RPMI8226 (cell line): ENCODE measurements at places on chromosomes 4 and X.

GRCh38 chr4:110830461-110830860 lies 207.6 kb upstream of the PITX2 start:
- no peak for DNase-seq

DNA sequence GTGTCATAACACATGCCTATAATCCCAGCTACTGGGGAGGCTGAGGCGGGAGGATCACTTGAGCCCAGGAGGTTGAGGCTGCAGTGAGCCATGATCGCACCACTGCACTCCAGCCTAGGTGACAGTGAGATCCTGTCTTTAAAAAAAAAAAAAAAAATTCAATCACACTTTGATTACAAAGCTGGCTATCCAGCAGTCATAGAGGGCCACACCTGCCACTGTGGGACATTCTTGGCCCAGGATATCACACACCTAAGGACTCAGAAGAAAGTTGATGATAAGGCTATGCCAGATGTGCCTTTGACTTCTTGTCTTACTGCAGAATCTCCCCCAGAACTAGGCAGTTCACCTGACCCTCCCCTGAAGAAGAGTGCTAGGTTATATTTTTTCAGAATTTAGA lies 122.5 kb upstream of the GALNT7 start:
- DNase-seq: no peak

DNA sequence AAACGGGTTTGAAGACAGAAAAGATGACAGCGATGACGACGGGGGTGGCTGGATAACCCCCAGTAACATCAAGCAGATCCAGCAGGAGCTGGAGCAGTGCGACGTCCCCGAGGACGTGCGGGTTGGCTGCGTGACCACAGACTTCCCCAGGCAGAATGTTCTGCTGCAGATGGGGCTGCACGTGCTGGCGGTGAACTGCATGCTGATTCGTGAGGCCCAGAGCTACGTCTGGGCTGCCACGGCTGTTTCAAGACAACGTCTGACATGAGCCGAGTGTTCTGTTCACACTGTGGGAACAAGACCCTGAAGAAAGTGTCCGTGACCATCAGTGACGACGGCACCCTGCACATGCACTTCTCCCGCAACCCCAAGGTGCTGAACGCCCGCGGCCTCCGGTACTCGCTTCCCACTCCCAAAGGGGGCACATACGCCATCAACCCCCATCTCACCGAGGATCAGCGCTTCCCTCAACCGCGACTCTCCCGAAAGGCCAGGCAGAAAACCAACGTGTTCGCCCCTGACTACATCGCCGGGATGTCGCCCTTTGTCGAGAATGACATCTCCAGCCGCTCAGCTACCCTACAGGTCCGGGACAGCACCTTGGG lies 319.2 kb upstream of the SLC7A11 start:
- no peak for DNase-seq

GRCh38 chr4:56463711-56464110 lies 3.7 kb upstream of the SRP72 start:
- DNase-seq: no peak

- DNase-seq: peak; percentile 74
Observed at GRCh38 chr4:7753931-7754465, 185.7 kb downstream of the AFAP1 start.

DNA sequence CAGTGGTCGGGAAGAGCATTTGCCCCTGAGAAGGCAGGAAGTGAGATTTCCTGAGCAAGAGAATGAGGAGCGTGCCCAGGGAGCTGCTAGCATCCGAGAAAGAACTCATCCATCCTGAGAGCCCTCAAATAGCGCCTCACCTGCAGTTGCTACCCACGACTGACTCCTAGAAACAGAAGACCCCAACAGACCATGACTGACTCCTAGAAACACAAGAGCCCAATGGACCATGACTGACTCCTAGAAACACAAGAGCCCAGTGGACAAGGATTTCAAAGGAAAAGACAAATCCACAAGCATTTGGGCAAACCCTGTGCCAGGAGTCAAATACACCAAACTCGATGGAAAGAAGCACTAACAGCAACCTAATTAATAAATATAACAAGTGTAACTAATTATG lies 575.2 kb upstream of the FRG1 start:
- DNase-seq: no peak

GRCh38 chr4:5928274-5928673 lies 35.4 kb upstream of the CRMP1 start:
- no peak for DNase-seq

GRCh38 chrX:152926279-152926678 lies 28.4 kb downstream of the ZNF185 start:
- DNase-seq: peak; percentile 74

DNA sequence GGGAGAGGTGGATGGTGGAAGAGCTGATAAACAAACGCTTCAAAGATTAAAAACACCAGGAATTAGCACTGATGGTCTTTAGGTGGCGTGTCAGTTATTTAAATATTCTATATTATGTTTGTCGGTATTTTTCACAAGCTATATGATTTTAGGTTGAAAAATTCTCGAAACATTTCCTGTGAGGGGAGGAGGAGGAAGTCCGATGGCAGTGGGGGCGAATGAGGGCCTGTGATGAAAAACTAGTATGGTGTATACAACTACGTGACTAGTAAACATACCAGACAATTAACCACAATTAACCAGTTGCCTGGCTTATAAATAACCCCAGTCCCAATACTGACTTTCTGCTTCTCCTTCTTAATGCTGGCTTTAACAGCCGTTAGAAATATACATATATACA lies 595 bp upstream of the NAP1L2 start:
- DNase-seq: no peak

- DNase-seq: no peak
Observed at GRCh38 chr4:182695009-182695408, 222.2 kb downstream of the DCTD start.

DNA sequence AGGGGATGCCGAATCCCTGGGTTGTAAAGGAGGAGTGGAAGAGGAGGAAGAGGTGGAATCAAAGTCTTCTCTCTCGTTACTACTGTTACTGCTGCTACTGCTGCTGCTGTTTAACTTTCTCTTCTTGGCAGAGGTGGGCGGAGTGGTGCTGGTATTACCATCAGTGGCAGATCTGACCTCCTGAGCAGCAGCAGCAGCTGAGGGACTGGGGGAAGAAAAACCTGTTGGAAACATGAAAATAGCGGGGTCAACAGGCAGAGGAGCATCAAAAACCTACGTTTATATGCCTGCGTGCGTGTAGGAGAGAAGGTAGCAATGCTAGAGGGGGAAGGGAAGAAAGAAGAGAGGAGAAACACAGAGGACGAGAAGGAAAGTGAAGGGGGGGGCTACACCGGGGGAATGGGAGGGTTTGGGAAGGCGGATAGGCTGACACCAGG lies 339 bp downstream of the CUL4B start:
- DNase-seq: peak; percentile 59

- no peak for DNase-seq
Observed at GRCh38 chrX:20378233-20378920, 111.7 kb upstream of the RPS6KA3 start.

DNA sequence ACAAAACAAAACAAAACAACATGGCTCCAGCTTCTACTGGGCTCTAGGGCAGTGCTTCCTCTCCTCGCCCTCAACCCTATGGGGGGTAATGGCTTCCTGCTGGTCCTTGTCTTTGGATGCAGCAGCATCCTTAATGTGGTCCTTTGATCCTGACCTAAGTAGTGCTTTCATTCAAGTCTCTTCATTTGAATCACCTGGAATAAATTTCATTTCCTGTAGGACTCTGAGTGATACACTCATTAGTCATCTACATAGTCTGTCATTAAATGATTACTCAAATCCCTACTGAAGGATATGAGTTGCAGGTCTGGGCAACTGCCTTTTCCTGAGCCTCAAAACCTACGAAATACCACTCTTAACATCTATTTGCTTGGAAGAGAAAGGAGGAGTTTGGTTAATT lies 54.5 kb downstream of the RHOH start:
- DNase-seq: no peak

DNA sequence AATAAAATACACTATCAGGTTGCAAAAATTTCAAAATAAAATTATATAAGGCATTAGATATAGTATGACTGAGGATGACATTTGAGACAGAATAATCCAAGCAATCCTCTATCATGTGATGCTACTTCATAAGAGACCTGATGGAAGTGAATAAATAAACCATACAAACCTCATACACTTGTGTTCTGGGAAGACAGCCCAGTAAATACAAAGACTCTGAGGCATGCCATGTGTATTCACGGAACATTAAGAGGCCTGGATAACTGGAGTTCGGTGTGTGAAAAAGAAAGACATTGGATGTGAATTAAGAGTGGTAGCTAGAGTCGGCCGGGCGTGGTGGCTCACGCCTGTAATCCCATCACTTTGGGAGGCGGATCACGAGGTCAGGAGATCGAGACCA lies 364.2 kb downstream of the ADAM29 start:
- DNase-seq: no peak

- DNase-seq: no peak
Observed at GRCh38 chr4:54101190-54102041, 1.5 kb downstream of the GSX2 start.

- peak; percentile 3 for DNase-seq
Observed at GRCh38 chr4:37793562-37793961, 32.9 kb upstream of the PGM2 start.

DNA sequence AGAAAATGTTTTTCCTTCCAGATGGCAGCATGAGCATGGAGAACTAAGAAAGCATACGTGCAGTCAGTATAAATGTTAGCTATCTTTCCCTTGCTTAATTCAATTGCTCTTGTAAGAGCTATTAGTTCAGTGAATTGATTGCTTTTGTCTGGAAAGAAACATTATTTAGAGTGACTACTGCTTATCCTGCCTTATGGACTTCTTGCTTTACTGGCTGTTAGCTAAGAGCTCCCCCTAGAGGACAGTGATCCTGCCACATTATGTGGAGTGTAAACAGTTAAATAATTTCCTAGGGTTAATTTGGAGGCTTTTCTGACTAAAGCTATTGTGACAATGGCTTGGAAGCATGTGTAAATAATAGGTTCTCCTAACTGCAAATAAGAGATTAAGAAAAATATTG lies 1402.4 kb downstream of the FAM133A start:
- DNase-seq: peak; percentile 45

DNA sequence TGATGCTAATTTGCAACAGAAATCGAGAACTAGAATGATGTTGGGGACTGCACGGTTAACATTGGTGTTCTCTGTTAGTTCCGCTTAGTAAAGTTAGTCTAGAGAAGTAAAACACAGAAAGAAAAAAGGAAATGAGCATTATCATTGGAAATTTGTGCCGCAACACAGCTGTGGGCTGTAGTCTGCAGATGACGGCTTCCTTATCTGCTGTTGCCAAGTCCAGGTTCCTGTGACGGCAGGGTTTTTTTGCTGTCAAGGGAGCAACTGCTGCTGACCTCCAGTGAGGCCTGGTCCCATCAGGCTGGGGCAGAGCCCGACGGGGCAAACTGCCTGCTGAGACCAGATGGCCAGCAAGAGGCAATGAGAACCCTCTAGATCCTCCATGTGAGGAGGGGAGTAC lies 38.9 kb upstream of the PHEX start:
- DNase-seq: no peak

DNA sequence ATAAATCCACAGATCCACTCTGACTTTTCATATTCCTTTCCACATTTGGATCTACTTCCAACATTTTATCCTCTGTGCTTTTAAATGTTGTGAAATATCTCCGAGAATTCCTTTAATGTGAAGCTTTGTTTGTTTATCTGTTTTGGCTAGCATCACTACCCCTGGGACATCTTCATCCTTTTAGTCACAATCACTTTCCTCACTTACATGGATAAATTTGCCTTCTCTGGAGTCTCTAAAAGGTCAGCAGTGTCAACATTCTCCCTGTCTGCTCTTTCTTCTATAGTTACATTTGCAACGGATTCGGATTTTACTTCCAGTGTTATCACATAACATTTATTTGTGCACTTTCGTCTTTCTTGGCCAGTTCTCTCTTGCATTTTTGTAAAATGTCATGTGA lies 34.2 kb upstream of the LRAT start:
- no peak for DNase-seq

GRCh38 chr4:111937368-111937767 lies 207.9 kb upstream of the FAM241A start:
- peak; percentile 18 for DNase-seq

DNA sequence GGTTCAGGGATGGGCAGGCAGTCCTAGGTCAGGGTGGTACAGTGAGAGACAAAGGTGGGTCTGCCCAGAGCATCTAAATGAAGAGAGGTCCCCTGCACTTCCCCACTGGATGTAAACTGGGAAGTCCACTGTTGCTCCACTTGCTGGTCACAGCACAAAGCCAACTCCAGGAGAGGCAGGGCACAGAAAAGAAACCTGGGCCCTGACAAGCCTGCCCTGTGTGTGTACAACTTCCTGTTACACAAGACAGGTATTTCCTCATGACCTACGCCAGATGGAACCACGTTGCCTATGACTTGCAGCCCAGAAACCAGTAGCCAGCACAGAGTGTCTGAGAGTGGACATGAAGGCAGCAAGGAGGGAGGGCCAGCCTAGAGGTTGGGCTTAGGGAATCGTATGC lies 161.8 kb downstream of the SH3KBP1 start:
- no peak for DNase-seq

DNA sequence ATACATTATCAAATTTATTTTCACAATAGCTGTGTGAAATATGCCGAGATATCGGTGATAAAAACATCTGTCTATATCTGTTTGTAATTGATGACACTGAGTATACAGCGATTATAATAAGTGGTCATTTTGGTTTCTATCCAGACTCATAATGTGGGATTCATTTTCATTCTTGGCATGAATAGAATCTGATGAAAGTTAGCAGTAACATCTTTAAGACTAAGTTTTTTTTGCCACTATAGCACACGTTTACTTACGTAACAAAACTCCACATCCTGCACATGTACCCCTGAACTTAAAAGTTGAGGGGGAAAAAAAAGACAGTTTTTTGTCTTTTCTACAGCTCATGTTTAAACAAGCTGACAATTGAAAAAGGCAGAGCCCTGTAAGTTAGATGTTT lies 86.4 kb downstream of the PPA2 start:
- DNase-seq: no peak
